IPS DF 6.9 (cell line): ENCODE measurements at places on chromosomes 16 and 17.
A peak's percentile ranks its signal among the peaks of the same experiment; 100 is the strongest.

GRCh38 chr17:28705074-28705659, 6.5 kb downstream of the PROCA1 start:
- DNase-seq, result no peak
- H3K4me3 ChIP-seq, result no peak overlapping the region
- H3K27ac ChIP-seq, result no peak overlapping the region
- no peaks in the 10 kb centered on the region for H3K27me3 ChIP-seq
- H3K4me1 ChIP-seq, result peaks cover 2% of the 10 kb centered on the region; the same call in 1 of the 2 replicates

DNA sequence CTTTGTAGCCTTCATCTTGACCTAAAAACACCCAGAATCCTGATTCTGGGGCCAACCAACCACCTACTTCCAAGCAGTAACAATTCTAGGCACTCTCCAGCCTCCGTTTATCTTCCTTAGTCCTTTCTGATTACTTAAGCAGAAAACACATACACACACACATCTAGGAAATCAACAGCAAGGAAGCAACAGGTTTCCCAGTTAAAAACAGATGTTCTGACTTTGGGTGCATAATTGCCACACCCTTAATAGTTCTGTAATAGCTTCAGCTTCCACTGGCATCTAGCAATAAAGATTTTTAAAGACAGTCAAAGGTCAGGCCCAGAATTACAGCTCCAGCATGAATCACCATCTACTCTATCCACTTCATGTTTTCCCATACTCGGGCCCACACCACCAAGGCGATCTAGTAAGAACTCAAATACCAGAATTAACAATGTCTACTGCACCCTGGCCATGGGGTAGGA, 2.6 kb downstream of the ARHGAP17 start:
- no peak overlapping the region for H3K27ac ChIP-seq
- H3K36me3 ChIP-seq, result no peaks in the 10 kb centered on the region
- H3K27me3 ChIP-seq, result no peaks in the 10 kb centered on the region
- peaks cover 2% of the 10 kb centered on the region; the same call in 1 of the 2 replicates for H3K4me1 ChIP-seq

DNA sequence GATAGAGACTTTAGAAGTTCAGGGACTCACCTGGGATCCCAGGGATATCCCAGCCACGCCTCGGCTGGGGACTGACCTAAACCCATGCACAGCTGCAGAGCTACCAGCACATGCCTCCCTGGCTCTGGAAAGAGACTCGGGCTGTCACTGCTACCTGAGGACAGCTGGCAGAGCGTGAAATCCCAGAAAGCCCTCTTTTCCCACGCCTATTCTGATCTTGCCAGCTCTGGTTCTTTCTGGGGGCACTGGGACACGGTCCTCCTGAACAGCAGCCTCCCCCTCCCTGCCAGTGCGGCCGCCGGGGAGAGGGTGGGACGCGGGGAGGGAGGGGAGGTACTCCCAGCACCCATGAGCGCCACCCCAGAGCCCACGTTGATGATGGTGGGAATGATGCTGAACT, 10.8 kb downstream of the P2RX5 start:
- no peak overlapping the region for H3K27ac ChIP-seq
- H3K27me3 ChIP-seq, result no peaks in the 10 kb centered on the region
- no peak for DNase-seq
- H3K36me3 ChIP-seq, result no peaks in the 10 kb centered on the region

- no peaks in the 10 kb centered on the region for H3K36me3 ChIP-seq
- peaks cover 2% of the 10 kb centered on the region; the same call in 1 of the 2 replicates for H3K4me1 ChIP-seq
- no peak overlapping the region for H3K27ac ChIP-seq
- no peaks in the 10 kb centered on the region for H3K27me3 ChIP-seq
- no peak for DNase-seq
Measured at GRCh38 chr17:57355090-57355859, 99.0 kb downstream of the MSI2 start.

DNA sequence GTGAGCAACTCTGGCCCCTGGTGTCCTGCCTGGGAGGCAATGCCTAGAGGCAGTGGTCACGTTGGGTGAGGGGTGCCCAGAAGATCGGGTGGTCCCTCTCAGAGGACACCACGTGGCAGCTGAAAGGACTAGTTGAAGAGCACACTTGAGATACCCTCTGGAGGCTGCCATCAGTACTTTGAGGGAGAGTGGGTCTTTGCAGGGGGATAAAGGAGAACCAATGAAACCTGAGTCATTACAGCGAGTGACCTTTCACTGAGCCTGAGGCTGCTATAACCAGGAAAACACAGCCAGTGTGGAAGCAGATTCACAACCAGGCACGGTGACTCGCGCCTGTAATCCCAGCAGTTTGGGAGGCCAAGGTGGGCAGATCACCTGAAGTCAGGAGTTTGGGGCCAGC, 18.9 kb downstream of the CA4 start:
- DNase-seq, result no peak
- H3K36me3 ChIP-seq, result no peaks in the 10 kb centered on the region
- H3K4me1 ChIP-seq, result 0 out of 2 replicates have a peak, but pooled peaks cover 1% of the 10 kb centered on the region
- no peak overlapping the region for H3K4me3 ChIP-seq
- H3K27ac ChIP-seq, result no peak overlapping the region

GRCh38 chr17:20063665-20064648, 54.8 kb downstream of the SPECC1 start:
- H3K36me3 ChIP-seq, result no peaks in the 10 kb centered on the region

DNA sequence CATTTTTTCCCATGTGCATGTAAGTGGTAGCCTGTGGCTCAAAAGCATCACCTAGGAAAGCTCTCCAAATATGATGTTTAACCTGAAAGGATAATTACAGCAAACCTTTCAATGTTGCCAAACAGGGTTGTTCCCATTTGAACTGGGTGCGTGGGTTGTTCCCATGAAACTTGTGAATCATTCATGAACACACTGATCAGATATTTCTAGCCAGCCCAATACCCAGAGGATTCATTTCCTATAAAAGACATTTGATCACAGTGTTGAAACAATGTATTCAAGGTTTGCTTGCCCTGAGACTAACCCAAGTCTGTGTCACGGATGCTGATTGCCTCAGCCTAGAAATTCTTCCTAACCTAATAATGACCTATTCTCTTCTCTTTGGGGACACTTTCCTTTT, 12.9 kb downstream of the KRT39 start:
- DNase-seq, result no peak
- no peak overlapping the region for H3K4me3 ChIP-seq
- H3K27ac ChIP-seq, result no peak overlapping the region
- H3K4me1 ChIP-seq, result peaks cover 3% of the 10 kb centered on the region; the same call in 1 of the 2 replicates
- H3K27me3 ChIP-seq, result no peaks in the 10 kb centered on the region

GRCh38 chr16:84975066-84975465, 36.3 kb downstream of the ZDHHC7 start:
- H3K36me3 ChIP-seq, result peaks cover 13% of the 10 kb centered on the region
- H3K27me3 ChIP-seq, result no peaks in the 10 kb centered on the region

DNA sequence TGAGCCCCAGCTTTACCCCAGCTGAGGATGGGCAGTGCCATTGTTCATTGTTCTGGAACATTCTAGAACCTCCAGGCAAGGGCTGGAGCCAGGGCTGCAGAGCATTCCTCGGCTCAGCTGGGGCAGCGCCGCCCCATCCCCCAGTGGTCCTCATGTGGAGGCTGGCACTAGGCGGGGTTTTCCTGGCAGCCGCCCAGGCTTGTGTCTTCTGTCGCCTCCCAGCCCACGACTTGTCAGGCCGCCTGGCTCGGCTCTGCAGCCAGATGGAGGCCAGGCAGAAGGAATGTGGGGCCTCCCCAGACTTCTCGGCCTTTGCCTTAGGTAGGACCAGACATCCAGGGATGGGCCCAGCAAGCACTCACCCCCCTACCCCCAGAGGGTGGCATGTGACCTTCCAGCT, at the start of gene TMEM95:
TMEM95 (plus strand) TSS at position 104 of the 400 bp plus-strand sequence; CDS start at position 153, 49 bp downstream.
- H3K4me3 ChIP-seq, result no peak within 1 kb of the TSS
- no peak for DNase-seq
- H3K4me1 ChIP-seq, result peaks cover 1% of the 10 kb centered on the region; the same call in 1 of the 2 replicates
- H3K27ac ChIP-seq, result no peak within 1 kb of the TSS
- H3K27me3 ChIP-seq, result no peaks in the 10 kb centered on the region

GRCh38 chr17:78278139-78278741, 46.8 kb downstream of the TMEM235 start:
- no peaks in the 10 kb centered on the region for H3K27me3 ChIP-seq
- H3K27ac ChIP-seq, result no peak overlapping the region
- DNase-seq, result no peak
- H3K36me3 ChIP-seq, result no peaks in the 10 kb centered on the region

GRCh38 chr16:52191531-52192134, 355.3 kb downstream of the TOX3 start:
- no peaks in the 10 kb centered on the region for H3K27me3 ChIP-seq
- DNase-seq, result peak; percentile 63
- no peaks in the 10 kb centered on the region for H3K4me1 ChIP-seq
- no peak overlapping the region for H3K4me3 ChIP-seq

DNA sequence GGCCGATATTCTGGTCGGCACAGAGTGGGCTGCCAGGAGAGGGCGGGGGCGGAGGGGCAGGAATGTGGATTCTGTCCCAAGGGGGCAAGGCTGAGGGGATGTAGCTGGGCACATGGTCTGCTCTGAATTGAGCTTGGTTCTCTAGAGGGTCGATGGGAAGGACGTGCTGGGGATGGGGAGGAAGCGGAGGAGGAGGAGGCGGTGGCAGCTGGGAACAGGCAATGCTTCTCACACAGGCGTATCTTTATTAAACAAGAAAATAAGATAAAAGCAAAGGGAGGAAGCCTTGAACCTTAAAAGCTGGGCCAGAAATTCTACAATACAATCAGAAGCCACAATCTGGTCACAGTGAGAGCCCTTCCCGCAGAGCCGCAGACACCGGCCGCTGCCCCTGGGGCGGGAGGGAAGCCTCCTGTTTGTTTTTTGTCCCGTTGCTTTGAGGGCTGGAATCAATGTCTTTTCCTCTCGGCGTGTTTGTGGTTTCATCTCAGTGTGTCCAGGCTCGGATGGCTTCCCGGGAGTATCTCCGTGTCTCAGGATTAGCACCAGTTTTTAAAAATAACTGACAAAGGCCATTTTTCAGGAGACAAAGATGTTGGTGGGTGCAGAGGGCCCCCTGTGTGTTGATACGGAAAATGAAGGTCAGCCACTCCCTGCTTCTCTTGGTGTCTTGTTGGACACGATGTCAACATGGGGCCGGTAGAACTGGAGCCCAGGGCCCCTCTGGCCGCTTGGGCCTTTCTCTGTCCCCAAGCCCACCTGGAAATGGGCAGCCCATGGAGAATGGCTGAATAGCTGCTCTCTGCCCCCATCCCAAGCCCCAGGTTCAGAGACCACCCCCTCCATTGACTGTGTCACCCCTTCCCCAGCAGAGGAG, 12.3 kb upstream of the SLC7A5 start:
- no peaks in the 10 kb centered on the region; the same call in 1 of the 2 replicates for H3K4me1 ChIP-seq
- H3K4me3 ChIP-seq, result no peak overlapping the region
- H3K27ac ChIP-seq, result no peak overlapping the region
- DNase-seq, result no peak
- no peaks in the 10 kb centered on the region for H3K36me3 ChIP-seq
- no peaks in the 10 kb centered on the region for H3K27me3 ChIP-seq

GRCh38 chr16:12111223-12111622, 134.7 kb downstream of the SNX29 start:
- H3K4me3 ChIP-seq, result no peak overlapping the region
- no peaks in the 10 kb centered on the region for H3K27me3 ChIP-seq
- no peak for DNase-seq
- H3K4me1 ChIP-seq, result no peaks in the 10 kb centered on the region

- H3K36me3 ChIP-seq, result no peaks in the 10 kb centered on the region
- H3K4me3 ChIP-seq, result no peak overlapping the region
- DNase-seq, result no peak
- H3K4me1 ChIP-seq, result no peaks in the 10 kb centered on the region
Measured at GRCh38 chr17:17765359-17766076, 71.3 kb downstream of the SREBF1 start.

GRCh38 chr16:81848306-81848853, 69.3 kb downstream of the PLCG2 start:
- no peaks in the 10 kb centered on the region for H3K27me3 ChIP-seq
- H3K27ac ChIP-seq, result no peak overlapping the region
- no peak overlapping the region for H3K4me3 ChIP-seq
- no peak for DNase-seq
- no peaks in the 10 kb centered on the region for H3K36me3 ChIP-seq
- 0 out of 2 replicates have a peak, but pooled peaks cover 2% of the 10 kb centered on the region for H3K4me1 ChIP-seq

GRCh38 chr16:50338371-50339231, 30.2 kb downstream of the BRD7 start:
- H3K36me3 ChIP-seq, result peaks cover 3% of the 10 kb centered on the region; the same call in 1 of the 2 replicates
- H3K4me1 ChIP-seq, result 0 out of 2 replicates have a peak, but pooled peaks cover 1% of the 10 kb centered on the region
- DNase-seq, result no peak
- no peaks in the 10 kb centered on the region for H3K27me3 ChIP-seq

DNA sequence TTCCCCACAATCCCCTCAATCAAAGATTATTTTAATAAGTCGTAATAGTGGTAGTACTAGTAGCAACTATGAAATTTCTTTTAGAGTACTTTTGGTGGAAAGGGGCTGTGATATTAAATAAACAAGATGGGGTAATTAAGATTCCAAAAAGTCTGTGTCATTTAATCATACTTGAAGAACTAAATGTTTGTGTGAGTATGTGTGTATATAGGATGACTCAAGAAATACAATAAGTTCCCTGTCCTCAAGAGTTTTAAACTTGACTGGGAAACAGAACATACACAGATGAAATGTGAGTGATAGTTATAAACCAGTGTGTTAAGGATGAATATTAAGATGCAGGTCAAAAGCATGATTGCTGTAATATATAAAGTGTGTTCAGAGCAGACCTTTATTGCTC, 2.3 kb downstream of the ALDH3A2 start:
- H3K4me1 ChIP-seq, result 0 out of 2 replicates have a peak, but pooled peaks cover 2% of the 10 kb centered on the region
- no peak overlapping the region for H3K27ac ChIP-seq
- H3K4me3 ChIP-seq, result no peak overlapping the region
- DNase-seq, result no peak

DNA sequence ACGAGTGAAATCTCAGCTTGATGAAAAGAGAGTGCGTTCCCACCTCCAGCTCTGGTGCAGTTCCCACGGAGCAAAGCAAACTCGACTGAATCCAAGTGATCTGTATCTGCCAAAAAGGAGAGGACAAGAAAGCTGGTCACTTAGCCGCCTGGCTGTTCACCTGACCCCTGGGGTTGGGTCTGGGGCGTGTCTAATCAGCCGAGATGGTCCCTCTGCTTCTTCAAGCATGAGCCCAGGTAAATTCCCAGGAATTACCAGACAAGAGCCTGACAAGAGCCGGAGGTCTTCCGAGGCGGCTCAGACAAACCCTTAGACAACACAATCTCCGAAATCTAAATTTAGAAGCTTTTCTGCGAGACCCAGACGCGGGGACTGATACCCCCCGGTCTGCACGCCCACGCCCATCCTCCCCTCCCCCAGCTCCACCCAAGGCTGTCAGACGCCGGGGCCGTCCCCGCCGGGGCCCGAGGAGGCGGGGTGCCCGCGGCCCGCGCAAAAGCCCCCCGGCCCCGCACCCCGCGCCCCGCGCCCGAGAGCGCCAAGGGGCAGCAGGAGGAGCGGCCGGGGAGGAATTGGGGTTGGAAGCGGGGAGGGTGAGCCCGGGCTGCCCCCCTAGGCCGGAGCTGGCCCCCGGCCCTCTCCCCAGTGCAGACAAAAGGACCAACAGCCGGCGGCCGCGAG, 674 bp downstream of the ZNF821 start:
- no peaks in the 10 kb centered on the region for H3K27me3 ChIP-seq
- no peak overlapping the region for H3K27ac ChIP-seq
- no peak for DNase-seq
- peaks cover 6% of the 10 kb centered on the region; the same call in 1 of the 2 replicates for H3K36me3 ChIP-seq
